ENCODE measurements at places on chromosomes 3 and 15.
A peak's percentile ranks its signal among the peaks of the same experiment; 100 is the strongest.

- H3K4me1 ChIP-seq: peaks cover 9% of the 10 kb centered on the region
- no peaks in the 10 kb centered on the region for H3K27me3 ChIP-seq
- H3K36me3 ChIP-seq: no peaks in the 10 kb centered on the region
Observed at GRCh38 chr3:157238457-157238856, 78.5 kb upstream of the CCNL1 start.

- peaks cover 26% of the 10 kb centered on the region for H3K4me1 ChIP-seq
- H3K4me3 ChIP-seq: no peak overlapping the region
- DNase-seq: peak; percentile 34
Observed at GRCh38 chr3:151787626-151788025, 26.3 kb upstream of the AADAC start.

DNA sequence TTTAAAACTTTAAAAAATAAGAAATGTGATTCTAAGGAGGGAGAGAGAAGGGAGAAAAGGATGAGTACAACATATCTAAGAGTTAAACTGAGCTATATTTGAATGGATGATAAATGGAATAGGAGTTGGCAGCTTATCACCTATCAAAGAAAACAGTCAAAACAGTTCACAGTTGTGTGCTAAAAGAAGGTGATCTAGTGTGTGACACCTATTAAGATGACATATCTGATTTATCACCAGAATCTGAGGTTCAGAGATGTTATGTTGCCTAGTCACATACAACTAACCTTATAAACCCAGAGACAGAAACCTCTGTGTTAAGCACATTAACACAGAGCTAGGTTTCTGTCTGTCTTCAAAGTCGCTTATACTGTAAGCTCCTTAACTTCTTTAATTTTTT is 3.0 kb downstream of the ATP13A3 start:
- no peak overlapping the region for H3K27ac ChIP-seq
- no peak overlapping the region for H3K4me3 ChIP-seq
- H3K4me1 ChIP-seq: peaks cover 34% of the 10 kb centered on the region
- no peak for DNase-seq

DNA sequence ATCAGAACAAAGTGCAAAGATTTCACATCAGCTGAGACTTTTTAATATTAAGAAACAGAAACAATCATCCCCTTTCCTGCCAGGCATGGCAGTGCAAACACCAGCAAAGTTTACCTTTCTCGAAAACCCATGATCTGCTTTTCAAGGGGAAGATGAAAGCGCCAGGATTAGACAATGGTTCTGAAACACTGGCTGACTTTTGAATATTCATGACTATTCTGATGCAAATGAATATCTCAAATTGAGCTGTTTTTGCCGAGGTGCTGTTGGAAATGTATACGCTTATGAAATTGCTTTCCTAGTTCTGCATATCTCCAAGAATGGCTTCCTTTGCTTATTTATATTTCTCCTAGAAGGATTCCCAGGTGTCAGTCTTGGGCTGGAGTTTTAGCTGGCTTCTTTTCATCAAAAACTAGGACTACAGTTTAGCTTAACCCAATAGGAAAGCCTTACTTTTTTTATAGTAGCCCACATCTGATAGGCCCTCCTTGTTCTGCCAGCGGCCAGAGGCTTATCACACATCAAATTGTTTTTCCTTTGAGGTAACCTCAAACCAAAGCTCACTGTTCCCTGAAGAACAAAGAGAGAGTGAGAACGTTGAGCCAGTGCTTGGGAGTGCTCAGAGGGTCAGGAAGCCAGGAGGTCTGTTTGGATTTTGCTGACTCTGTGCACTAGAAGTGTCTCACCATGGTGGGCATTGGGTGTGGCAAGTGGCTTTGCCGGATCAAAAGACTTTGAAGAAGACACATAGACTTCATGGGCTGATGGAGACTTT is 74.0 kb upstream of the PLCL2 start:
- H3K36me3 ChIP-seq: no peaks in the 10 kb centered on the region
- no peaks in the 10 kb centered on the region for H3K4me1 ChIP-seq
- no peak overlapping the region for H3K27ac ChIP-seq
- H3K27me3 ChIP-seq: no peaks in the 10 kb centered on the region
- no peak overlapping the region for H3K4me3 ChIP-seq

GRCh38 chr3:105195260-105195659 is 171.4 kb upstream of the ALCAM start:
- no peaks in the 10 kb centered on the region for H3K27me3 ChIP-seq
- H3K4me3 ChIP-seq: no peak overlapping the region
- H3K36me3 ChIP-seq: no peaks in the 10 kb centered on the region
- peaks cover 10% of the 10 kb centered on the region for H3K4me1 ChIP-seq
- peak; percentile 50 for DNase-seq

GRCh38 chr3:99767291-99767690 is 50.4 kb upstream of the CMSS1 start:
- H3K4me1 ChIP-seq: no peaks in the 10 kb centered on the region
- H3K27me3 ChIP-seq: no peaks in the 10 kb centered on the region
- H3K27ac ChIP-seq: no peak overlapping the region
- no peak for DNase-seq
- no peak overlapping the region for H3K4me3 ChIP-seq
- no peaks in the 10 kb centered on the region for H3K36me3 ChIP-seq

- H3K4me3 ChIP-seq: no peak overlapping the region
- peak overlapping the region; percentile 39 for H3K27ac ChIP-seq
- no peaks in the 10 kb centered on the region for H3K27me3 ChIP-seq
- H3K4me1 ChIP-seq: peaks cover 17% of the 10 kb centered on the region
- no peak for DNase-seq
Observed at GRCh38 chr3:24047513-24047912, 102.4 kb downstream of the NR1D2 start.

Data from PC-3 (cell line).